ENCODE measurements at places on chromosomes 12 and 14.

DNA sequence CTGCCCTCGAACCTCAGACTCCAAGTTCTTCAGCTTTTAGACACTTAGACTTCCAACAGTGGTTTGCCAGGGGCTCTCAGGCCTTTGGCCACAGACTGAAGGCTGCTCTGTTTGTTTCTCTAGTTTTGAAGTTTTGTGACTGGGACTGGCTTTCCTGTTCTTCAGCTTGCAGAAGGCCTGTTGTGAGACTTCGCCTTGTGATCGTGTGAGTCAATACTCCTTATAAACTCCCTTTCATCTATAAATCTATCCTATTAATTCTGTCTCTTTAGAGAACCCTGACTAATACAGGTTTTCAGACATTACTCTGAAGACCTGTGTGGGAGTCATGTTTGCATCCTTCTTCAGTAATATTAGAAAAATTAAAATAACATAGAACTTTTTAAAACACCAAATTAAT lies 289.1 kb downstream of the RMST start:
- DNase-seq, result no peak

GRCh38 chr12:89775986-89776365 lies 67.3 kb upstream of the ATP2B1 start:
- no peak for DNase-seq

DNA sequence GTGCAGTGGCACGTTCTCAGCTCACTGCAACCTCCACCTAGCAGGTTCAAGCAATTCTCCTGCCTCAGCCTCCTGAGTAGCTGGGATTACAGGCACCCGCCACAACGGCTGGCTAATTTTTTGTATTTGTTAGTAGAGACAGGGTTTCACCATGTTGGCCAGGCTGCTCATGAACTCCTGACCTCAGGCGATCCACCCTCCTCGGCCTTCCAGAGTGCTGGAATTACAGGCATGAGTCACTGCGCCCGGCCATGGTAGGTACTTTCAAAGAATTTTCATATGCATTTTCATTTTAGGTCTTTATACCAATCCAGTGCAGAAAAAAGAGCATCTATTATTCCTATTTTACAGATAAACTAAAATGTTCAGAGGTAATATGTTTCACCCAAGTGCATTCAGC lies 411.3 kb upstream of the USP15 start:
- DNase-seq, result no peak

DNA sequence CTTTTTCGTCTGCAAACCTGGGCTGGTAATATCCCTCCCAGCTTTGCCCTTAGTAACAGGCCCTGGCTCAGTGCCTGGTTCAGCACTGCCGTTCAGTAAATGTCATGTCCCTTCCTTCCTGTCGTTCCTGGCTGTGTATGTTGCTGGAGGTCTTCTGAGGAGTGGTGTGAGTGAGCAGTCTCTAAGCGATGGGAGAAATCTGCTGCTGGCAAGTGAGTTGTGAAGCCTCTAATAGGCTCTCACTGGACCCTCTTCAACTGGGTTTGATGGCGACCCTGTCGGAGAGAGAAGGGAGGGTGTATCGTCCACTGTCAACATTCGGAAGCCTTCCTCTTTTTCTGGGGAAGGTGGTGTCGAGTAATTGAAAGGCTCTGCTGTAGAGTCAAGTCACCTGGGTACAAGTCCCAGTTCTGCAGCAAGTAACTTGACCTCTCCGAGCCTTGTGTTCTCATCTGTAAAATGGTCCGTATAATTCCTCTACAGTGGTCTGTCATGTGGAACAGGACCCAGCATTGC lies 62.8 kb downstream of the HRK start:
- DNase-seq, result no peak

- no peak for DNase-seq
Measured at GRCh38 chr14:52265253-52265652, 2.2 kb upstream of the PTGDR start.

GRCh38 chr12:119957135-119957534 lies 31.9 kb upstream of the BICDL1 start:
- DNase-seq, result no peak

GRCh38 chr12:50925342-50925651 lies 27.0 kb upstream of the HIGD1C start:
- no peak for DNase-seq

DNA sequence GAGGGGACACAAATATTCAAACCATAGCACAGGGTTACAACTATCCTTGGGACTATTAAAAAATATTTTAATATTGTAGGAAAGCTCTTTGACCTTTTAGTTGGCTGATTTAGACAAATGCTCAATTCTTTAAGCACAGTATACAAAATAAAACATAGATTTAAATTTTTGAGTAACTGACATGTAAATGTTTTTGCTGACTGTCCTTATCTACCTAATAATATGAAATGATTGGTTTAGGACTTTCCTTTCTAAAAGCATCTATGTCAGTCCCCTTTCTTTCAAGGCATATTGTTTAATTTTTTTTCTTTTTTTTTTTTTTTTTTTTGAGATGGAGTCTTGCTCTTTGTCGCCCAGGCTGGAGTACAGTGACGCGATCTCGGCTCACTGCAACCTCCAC lies 16.5 kb upstream of the OR6J1 start:
- no peak for DNase-seq

DNA sequence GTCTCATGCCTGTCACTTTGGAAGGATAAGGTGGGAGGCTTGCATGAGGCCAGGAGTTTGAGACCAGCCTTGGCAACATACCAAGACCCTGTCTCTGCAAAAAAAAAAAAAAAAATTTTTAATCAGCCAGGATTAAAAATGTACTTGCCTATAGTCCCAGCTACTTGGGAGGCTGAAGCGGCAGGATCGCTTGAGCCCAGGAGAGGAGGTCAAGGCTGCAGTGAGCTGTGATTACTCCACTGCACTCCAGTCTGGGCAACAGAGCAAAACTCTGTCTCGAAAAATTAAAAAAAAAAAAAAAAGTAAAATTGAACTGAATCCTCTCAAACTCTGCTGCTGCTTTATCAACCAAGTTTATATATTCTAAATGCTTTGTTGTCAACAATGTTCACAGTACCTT lies 128.1 kb upstream of the AEBP2 start:
- DNase-seq, result no peak

GRCh38 chr12:84542289-84542688 lies 370.3 kb downstream of the SLC6A15 start:
- no peak for DNase-seq

DNA sequence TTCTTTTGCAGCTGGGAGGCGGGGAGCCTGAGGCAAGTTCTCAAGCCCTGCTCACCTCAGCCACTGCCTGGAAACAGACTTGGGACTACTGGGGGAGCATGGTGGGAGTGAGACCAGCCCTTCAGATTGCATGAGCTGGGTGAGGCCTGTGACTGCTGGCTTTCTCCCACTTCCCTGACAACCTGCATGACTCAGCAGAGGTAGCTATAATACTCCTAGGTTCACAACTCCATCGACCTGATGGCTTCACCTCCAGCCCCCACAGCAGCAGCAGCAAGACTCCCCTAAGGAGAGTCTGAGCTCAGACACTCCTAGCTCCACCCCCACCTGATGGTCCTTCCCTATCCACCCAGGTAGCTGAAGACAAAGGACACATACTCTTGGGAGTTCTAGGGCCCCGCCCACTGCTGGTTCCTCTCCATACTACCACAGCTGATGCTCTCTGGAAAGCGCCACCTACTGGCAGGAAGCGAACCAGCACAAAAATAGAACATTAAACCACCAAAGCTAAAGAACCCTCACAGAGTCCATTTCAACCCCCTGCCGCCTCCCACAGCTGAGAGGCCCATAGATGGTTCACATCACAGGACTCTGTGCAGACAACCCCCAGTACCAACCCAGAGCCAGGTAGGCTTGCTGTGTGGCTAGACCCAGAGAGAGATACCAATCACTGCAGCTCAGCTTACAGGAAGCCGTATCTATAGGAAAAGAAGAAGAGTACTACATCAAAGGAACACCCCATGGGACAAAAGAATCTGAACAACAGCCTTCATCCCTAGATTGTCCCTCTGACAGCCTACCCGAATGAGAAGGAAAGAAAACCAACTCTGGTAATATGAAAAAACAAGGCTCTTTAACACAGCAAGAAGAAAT lies 68.7 kb downstream of the RPAP3 start:
- DNase-seq, result no peak

DNA sequence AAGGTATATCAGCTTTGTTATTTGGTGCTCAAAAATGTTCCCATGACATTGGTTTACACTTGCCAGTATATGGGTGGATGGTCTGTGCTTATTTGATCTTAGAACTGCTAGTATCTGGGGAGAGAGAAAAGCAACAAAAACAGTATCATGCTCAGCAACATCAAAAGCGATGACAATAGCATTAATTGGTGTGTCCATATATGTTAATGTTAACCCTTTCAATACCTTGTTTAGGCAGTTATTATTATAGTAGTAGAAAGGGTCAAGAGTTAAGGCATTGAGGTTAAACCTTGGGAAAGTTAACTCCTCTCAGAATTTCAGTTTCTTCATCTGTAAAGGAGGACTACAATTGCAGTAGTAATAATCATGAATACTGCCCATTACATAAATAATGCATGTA lies 37.4 kb upstream of the SLC38A2 start:
- DNase-seq, result no peak

Measured in retina (tissue), 1 donor.